ENCODE measurements at places on chromosomes 12 and 14.
A peak's percentile ranks its signal among the peaks of the same experiment; 100 is the strongest.

DNA sequence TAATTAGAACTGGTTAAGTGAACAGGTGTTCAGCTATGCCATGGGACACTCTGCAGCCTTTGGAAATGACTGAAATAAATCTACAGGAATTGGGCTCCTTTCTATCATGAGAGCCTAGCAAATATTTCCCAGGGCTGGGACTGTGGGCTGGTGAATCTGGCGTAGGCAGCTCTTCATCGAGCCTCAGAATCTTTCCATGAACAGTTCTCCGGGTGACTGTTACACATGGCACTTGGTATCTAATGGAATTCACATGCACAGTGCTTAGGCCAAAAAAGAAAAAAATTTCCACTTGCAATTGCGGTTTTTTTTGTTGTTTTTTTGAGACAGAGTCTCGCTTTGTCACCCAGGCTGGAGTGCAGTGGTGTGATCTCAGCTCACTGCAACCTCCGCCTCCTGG, 32.1 kb downstream of the PRKAB1 start:
- DNase-seq, result no peak

- no peak for DNase-seq
Observed at GRCh38 chr14:44988694-44989093, 26.7 kb downstream of the TOGARAM1 start.

DNA sequence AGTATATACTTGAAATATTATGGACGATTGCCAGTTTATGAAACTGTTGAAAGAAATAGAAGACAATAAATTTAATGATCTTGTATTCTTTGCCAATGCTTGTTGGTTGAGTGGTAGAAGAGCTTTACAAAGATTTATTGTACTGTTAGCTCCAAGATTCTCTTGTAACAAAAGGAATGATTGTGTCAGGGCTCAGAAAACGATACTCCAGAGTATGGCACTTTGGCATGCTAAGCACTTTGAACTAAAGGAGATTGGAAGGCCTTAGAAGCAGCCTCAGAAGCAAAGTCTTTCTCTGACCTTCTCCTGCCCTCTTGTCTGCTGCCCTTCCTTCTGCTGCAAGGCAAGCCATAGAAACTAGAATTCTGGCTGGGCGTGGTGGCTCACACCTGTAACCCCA, 4.2 kb upstream of the NGDN start:
- no peak for DNase-seq

DNA sequence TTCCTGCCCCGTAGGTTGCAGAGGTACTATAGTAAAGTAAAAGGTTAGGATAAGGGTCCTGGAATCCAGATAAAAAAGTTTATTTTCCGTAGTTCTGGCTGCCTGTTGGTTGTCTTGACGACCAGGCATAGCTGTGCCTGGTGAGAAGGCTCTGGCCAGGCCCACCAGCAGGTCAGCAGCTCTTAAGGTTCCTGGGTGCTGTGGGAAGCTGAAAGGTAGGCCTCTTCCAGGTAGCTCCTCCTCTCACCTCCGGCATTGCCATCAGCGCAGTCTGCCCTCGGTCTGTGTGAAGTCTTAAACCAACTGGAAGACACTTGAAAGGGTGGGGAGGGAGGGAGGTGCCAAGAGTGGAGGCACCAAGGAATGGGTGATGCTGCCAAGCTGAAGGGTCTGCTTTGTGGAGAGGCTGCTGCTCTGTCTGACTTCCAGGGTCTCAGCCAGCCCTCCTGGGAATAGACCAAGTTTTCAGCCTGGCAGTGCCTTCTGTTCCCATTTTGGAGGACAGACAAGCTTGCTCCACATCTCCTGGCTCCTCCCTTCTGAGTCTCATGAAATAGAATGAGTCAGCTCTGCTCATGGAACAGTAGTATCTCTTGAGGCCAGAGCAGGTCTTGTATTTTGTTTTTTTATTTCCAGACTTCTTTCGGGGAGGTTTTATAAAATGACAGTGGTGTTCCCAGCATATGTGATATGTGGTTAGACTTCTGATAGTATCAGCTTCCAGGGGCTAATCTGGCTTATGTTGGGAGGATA, 5.2 kb upstream of the ACADS start:
- DNase-seq, result no peak

DNA sequence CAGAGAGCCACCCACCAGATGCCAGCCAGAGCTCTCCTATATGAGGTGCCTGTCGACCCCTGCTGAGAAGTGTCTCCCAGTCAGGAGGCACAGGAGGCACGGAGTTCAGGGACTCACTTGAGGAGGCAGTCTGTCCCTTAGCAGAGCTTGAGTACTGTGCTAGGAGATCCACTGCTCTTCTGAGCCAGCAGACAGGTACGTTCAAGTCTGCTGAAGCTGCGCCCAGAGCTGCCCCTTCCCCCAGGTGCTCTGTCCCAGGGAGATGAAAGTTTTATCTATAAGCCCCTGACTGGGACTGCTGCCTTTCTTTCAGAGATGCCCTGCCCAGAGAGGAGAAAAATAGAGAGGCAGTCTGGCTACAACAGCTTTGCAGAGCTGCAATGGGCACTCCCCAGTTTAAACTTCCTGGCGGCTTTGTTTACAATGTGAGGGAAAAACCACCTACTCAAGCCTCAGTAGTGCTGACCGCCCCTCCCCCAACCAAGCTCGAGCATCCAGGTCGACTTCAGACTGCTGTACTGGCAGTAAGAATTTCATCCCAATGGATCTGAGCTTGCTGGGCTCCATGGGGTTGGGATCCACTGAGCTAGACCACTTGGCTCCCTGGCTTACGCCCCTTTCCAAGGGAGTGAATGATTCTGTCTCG, 146.7 kb upstream of the USP15 start:
- no peak for DNase-seq

GRCh38 chr12:90280033-90280432, 571.4 kb upstream of the ATP2B1 start:
- DNase-seq, result no peak

DNA sequence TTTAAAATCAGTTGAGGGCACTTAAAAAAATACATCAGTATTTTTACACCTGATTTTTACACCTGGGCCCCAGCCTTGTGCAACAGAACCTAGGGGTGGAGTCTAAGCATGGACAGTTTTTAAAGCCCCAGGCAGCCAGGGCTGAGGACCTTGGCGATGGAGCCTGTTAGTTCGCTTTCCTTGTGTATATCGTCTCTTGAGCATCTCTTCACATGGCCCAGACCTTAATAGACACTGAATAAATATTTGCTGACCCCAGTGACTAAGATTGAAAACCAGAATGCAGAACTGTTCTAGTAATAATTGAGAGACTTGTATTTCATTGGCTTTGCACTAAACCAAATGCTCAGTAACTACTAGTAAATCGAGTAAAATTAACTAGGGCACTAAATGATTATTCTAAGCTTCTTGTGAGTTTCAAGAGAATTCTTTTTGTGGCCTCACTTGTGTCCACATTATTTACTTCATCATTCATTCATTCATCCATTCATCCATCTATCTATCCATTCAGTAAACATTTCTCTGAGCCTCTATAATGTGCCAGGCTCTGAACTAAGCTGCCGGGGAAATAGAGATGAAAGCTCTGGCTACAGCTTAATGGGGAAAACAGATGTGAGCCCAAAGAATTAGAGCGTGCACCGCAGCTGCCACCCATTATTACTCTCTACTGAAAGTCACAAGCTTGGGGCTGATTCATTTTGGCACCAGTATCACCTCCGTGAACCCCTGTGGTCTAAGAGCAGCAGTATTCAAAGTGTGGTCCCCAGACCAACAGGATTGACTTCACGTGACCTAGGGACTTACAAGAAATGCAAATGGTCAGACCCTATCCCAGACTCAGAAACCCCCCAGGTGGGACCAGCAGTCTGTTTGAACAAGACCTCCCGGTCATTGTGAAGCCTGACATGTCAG, 30.7 kb upstream of the BCL7A start:
- DNase-seq, result peak; percentile 75

- no peak for DNase-seq
Observed at GRCh38 chr12:38282886-38283285, 33.7 kb upstream of the ALG10B start.

- DNase-seq, result no peak
Observed at GRCh38 chr14:71438684-71439083, 493.5 kb upstream of the RGS6 start.

All from GM06990 (cell line).